Stimulated activated CD8-positive, alpha-beta memory T cell treated with anti-CD3 and anti-CD28 coated beads, Interleukin-4, amount 100 ng/mL, for 4 hours (primary cell): ENCODE measurements at places on chromosomes 11 and 22.

GRCh38 chr11:12143461-12144258, 33.3 kb downstream of the MICAL2 start:
- DNase-seq = no peak

DNA sequence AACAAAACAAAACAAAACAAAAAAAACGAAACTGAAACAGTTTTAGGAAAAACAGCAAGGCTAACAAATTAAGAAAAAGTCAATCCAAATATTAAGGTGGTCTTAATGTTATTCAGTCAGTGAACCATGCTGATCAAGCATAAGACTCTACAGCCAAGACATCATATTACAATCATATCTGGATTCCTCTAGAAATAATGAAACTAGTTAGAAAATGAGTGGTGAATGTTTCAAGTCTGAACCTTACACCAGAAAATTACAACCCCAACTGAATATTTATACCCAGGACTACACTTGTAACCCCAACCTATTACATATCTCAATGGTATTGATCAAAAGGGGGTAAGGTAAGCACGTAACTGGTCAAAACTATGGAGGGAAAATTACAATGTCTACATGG, 48.8 kb downstream of the ACAT1 start:
- DNase-seq = no peak

- no peak for DNase-seq
Measured at GRCh38 chr11:18936002-18936673, 3.1 kb downstream of the MRGPRX1 start.

GRCh38 chr11:132035766-132036165, 665.4 kb downstream of the NTM start:
- DNase-seq = no peak

GRCh38 chr22:20238536-20238900, 29.6 kb downstream of the RTN4R start:
- no peak for DNase-seq

- no peak for DNase-seq
Measured at GRCh38 chr11:44732564-44732963, 5.8 kb downstream of the TSPAN18 start.

DNA sequence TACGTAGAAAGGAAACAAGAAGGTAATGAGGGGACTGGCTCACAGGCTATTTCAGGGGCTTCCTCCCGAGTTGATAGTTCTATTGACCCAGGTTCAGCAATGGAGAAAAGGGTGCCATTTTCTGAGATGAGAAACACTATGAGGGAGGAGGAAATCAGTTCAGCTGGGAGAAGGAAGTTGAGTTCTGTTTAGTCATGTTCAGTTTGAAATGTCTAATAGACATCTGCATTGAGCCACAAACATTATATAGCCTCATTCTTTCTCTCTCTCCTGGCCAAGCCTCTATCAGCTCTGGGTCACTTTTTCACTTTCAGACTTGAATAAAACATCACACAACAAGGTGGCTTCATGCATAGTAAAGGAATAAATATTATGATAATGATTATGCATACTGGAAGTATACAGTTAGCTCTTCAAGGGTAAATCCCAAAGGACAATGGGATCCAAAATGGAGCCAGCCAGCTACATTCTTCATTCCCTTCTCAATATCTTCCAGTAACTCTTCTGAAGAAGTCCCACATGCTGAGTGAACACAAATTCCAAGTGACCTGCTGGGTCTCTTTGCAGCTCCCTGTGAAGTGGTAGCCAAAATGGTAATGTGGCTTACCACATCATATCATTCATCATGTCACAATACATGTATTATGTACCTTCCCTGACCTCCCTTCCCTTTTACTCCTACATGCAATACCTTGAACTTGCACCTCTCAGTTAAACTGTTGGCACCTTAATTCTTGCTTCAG, 80.9 kb upstream of the CD44 start:
- no peak for DNase-seq
